ENCODE measurements at places on chromosomes 12 and 14. TPM values are rescaled to one million over a fixed set of nuclear protein-coding genes. Genes with fewer than 3 reads are reported as not detected.

GRCh38 chr12:49827051-49827400 lies 1.2 kb downstream of the NCKAP5L start:
- peaks cover 18% of the 10 kb centered on the region for H3K27me3 ChIP-seq
- peak overlapping the region; percentile 73 for H3K4me3 ChIP-seq
- DNase-seq: no peak
- H3K27ac ChIP-seq: no peak overlapping the region

DNA sequence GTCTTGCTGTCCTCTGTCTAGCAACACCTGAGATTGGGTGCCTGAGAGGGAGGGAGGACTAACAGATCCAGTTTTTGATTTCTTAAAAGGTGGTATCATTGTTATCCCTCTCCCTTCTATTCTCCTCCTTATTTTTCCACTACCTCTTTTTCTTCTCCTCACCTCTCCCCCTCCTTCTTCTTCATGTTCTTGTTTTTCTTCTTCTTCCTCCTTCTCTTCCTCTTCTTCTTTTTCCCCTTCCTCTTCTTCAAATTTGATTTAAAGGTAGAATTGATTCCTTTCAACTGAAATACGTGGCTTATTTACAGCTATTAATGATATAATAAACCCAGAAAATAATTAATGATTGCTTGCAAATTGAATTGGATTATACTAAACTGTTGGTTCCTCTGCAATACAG lies 256.8 kb upstream of the BTG1 start:
- peaks cover 89% of the 10 kb centered on the region for H3K4me1 ChIP-seq
- H3K36me3 ChIP-seq: peaks cover 20% of the 10 kb centered on the region
- H3K4me3 ChIP-seq: peak overlapping the region; percentile 4
- peak overlapping the region; percentile 60 for H3K27ac ChIP-seq

DNA sequence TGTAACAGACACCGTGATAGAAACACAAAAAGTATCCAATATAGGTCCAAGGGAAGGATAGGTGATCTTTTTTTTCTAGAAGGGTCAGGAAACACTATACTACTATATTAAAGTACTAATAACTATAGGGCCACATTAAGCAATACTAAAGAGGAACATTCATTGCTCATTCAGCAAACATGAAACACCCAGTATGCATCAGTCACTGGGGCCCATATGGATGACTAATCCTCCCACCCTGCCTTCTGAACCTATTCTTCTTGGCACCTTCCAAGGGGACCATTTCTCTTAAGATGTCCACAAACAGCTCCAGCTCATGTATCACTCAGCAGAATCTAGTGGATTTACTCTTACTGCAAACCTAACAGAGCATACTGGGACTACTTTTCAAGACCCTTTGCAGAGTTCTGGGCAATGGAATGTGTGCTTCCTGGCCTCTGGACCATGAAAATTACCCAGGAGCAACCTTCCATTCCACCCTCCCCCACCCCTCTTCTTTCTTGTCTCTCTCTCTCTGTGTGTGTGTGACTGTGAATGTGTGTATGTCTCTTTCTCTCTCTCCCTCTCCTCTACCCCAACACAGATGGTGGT lies 187.9 kb downstream of the EPS8 start:
- no peaks in the 10 kb centered on the region for H3K36me3 ChIP-seq
- no peak overlapping the region for H3K4me3 ChIP-seq
- no peak for DNase-seq
- H3K27me3 ChIP-seq: peaks cover 2% of the 10 kb centered on the region

Gene PLEK2
- total RNA-seq: 0.57 TPM

Gene DPPA3
- total RNA-seq: not detected
